ENCODE measurements at places on chromosomes 3 and 15.

- no peak for DNase-seq
Observed at GRCh38 chr15:29838352-29839010, 16.2 kb upstream of the TJP1 start.

DNA sequence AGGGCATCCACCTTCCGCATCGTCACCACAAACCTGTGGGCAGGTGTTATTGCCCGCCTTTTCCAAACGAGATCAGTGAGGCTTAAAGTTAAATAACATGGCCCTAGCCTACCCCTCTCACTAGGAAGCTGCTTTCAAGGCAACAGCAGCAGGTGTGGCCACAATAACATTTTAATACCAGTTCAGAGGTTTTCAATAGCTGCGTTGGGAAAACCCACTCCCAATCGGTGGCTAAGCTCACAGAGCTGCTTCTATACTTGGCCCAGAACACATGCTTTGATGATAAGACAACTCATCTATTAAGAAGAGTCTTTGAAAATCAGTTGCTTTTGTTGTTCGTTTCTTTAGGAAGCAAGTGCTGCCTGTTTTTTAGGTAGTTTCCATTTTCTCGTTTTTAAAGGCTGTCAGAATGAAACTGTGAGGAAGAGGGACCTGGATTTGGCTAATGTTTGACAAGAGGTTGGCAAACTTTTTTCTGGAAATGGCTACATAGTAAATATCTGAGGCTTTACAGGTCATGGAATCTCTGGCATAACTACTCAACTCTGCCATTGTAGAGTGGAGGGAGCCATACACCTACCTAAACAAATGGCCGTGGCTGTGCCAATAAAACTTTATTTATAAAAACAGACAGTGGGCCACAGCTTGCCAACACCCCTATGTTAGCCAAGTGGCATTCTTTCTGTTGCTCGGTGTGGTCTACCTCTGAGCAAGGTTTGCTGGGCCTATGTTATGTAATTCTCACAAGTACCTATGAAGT lies 179.6 kb downstream of the FEZF2 start:
- DNase-seq = no peak

DNA sequence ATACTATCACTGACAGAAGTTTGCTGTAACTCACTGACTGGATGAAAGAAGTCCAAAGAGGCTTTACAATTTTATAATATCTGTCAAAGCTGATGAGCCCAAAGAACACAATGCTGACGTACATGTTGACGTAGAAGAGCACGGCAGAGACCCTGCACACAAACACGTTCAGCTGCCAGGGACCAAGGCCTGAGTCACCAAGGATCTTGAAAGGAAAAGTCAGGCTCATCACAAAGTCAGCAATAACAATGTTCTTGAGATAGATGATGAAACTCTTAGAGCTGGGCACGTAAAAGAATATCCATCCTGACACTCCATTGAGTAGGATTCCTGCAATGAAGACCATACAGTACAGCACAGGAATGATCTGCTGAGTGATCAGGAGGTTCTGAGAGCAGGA lies 10.9 kb upstream of the GPR171 start:
- DNase-seq = no peak

DNA sequence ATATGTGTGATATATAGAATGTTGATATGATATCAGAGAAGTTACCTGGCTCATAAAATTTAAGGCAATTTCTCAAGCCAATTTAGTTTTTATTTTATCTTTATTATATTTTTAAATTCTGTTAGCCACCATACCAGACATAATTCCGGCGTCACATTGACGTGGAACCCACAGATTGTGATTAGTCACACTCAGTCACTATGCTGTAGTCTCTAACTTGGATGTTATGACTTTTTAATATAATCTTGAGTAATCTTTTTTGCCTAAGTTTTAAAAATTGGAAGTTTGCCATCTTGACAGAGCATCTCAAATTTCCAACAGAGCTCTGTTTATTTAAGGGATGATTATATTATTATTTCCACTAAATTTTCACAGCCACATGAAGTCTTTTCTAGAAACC lies 9.7 kb upstream of the DCLK3 start:
- no peak for DNase-seq

DNA sequence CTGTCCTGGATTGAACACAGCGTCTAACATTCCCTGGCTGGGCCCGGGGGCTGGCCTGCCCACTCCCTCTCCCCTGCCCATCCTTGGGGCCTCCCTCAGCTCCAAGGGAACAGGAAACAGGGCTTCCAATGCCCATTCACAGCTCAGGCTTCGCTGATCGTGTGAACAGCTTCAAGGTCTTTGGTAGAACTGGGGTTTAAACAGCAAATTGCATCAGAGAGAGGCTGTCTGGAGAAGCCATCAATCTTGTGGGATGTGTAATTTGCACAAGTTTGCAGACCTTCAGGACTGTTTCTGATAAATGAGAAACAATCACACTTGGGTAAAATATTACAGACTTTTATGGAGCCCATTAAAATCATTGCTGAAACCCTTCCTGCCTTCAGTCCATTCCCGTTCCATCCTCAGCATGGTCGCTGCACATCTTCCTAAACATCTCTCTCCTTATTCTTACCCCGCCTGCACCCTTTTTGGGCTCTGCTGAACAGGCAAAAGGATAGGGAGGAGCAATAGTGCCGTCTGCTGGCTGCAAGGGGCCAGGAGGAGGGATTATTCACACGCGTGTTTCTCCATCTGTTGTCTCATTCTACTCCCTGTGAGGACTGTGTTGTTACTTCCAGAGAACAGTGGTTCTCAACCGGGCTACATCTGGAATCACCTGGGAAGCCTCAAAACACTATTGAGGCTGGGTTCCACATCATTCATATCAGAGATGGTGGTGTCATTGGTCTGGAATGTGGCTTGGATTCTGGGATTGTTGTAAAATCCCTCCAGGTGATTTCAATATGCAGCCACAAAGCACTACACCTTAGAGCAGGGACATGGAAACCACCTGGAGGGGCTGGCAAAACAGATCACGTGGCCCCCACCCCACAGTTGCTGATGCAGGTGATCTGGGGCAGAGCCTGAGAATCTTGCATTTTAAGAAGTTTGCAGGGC lies 116.3 kb downstream of the CLSTN2 start:
- DNase-seq = no peak

DNA sequence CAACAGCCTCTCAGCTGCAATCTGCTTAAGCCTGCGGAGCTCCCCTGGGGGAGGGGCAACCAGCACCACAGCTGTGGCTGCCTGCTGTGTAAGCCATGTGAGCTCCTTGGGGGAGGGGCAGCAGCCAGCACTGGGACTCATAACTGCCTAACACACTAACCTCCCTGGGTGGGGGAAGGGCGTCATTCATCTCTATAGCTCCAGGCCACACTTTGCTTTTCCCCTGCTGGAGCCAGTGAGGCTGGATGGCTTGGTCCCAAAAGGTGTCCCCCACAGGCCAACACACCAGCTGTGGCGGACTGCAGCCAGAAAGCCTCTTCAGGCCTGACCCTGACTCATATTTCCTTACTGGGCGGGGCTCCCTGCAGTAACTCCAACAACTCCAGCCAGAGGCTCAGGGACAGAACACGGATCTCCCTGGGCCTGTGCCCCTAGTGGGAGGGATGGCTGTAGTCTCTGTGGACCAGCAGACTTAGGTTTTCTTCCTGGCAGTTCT lies 129.8 kb downstream of the PPM1L start:
- DNase-seq = no peak

- DNase-seq = no peak
Observed at GRCh38 chr3:123153125-123154019, 48.4 kb upstream of the SEC22A start.

GRCh38 chr15:90580099-90580498 lies 50.4 kb downstream of the CRTC3 start:
- no peak for DNase-seq

DNA sequence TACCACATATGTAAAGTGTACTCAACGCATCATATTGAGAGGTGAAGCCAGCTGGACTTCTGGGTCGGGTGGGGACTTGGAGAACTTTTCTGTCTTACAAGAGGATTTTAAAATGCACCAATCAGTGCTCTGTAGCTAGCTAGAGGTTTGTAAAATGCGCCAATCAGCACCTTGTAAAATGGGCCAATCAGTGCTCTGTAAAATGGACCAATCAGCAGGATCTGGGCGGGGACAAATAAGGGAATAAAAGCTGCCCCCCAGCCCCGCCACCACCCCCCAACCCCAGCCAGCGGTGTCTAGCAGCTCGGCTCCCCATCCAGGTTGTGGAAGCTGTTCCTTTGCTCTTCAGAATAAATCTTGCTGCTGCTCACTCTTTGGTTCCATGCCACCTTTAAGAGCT lies 6.2 kb upstream of the IVD start:
- DNase-seq = no peak

DNA sequence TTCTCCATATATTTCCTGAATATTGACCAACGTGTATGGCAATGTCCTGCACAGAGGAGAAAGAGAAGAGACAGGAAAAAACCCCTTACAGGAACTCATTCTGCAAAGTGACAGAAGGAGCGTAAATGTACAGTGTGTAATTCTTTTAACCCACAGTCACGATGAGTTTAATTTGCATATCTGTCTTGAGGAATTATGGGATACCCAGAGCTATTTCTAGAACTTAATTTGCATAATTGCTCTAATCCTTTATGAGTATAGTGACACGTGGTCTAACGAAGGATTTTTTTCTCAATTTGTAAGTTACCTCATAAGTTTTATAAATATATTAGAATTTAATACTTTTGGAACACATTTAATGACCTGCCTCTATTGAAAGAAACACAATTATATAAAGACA lies 9.8 kb downstream of the GPR27 start:
- no peak for DNase-seq

DNA sequence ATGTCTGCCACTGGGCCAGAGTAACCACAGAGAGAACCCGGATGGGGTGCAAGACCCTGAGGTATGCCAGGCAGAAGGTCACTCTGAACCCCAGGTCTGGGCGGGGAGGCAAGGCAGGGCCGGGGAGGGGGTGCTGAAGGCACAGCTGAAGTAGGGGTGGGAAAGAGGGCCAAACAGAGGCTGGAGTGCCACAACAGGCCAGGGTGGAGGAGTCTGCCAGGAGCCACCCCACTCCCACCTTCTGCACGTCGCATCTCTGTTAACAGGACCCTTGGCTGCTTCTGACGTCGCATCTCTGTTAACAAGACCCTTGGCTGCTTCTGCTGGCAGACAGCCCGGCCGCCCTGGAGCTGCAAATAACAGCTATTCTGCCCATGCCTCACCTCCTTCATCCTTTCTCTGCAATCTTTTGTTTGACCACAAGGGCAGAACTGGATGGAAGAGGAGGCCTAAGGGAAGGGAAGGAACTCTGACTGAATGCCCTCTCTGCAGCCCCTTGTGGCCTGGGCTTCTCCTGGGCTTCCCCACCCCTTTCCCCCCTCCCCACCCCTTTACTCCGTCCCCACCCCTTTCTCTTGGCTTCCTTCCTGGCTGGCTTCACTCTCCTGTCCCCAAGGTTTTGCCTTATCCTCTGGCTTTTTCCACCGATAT lies 20.6 kb upstream of the FBLN2 start:
- DNase-seq = no peak

DNA sequence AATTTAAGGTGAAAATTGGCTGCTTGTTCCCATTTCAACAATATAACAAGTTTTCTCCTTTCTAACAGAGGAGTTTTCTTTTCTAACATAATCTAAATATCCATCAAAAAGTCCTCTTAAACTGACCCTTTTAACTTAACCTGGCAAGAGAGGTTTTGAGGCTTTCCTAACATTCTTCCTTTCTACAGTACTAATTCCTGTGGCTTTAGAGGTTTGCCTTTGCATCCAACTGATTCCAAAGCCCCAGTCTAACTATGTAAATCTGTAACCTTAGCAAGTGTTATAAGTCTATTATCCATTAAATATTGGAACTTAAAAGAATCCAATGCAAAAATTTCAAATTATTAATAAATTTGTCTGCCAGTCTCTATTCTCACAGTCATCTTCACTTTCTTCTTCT lies 134.1 kb downstream of the ISL2 start:
- no peak for DNase-seq

GRCh38 chr3:184388164-184388935 lies 8.5 kb downstream of the CHRD start:
- DNase-seq = no peak

DNA sequence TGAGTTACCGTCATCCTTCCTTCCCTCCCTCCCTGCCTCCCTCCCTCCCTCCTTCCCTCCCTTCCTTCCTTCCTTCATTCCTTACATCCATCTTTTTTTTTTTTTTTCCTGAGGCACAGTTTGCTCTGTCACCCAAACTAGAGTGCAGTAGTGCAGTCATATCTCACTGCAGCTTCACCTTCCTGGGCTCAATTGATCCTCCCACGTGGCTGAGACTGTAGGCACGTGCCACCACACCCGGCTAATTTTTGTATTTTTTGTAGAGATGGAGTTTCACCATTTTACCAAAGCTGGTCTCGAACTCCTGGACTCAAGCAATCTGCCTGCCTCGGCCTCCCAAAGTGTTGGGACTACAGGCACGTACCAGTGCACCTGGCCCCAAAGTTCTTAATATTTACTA lies 25.8 kb downstream of the USP3 start:
- no peak for DNase-seq

- DNase-seq = no peak
Observed at GRCh38 chr15:28013976-28014375, 85.1 kb downstream of the OCA2 start.

DNA sequence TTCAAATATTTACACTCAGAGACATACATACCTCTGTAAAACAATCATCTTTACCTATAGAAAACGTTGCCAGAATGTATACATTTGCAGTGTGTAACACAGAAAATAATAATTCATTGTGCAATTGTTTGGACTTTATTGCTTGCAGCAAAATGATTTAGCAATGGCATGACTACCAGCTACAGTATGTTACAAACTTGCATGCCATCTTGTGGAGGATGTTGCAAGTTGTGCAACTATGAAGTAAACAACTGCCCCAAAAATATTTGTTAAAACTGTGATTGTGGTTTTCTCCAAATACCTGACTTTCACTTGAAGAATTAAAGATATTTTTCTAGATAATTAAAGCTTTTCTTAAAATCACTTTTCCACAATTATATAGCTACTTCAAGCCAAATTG lies 27.1 kb upstream of the C3orf49 start:
- DNase-seq = no peak

- no peak for DNase-seq
Observed at GRCh38 chr15:83283813-83284558, 478 bp downstream of the BNC1 start.

DNA sequence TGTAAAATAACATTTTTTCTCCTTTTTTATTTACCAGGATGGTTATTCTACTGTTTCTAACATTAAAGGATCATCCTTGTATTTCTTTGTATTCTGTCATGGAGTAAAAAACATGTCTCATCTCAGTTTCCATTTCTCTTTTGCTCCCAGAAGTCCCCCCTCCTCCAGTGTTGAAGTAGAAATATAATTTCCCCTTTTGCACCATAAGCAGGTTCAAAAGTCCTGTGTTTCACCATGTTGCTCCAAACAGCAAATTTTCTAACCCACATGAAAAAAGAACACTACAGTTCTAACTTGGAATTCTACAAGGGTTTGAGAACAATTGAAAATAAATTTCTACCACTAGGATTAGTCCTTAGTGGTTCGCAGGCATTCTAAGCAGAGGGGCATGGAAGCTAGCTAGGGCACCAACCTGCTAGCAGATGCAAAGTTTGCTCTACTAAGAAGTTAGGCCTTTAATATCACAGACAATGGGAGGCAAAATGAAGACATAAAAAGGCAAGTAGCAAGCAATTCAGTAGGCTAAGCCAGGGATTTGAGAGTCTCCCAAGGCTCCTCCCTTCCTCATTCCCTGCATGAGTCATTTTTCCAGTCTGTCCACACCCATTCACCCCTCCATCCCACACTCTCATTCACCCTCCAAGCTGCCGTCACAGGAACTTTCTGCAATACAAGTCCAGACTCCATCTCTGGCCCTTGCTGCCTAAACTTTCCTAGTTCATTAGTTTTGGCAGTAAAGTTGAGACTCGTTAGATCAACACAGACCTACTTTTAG lies 2.3 kb upstream of the MBNL1 start:
- DNase-seq = peak; percentile 75

GRCh38 chr15:40313531-40314398 lies 6.0 kb upstream of the PLCB2 start:
- DNase-seq = no peak
